ENCODE measurements at places on chromosomes 12 and 14. TPM values are rescaled to one million over a fixed set of nuclear protein-coding genes. Genes with fewer than 3 reads are reported as not detected.

Gene MGP
- not detected for total RNA-seq

Gene LMO3
- total RNA-seq, result not detected

Gene OR4E1
- total RNA-seq, result not detected

Gene WSB2
- 67.7 TPM for total RNA-seq

Gene CDKN1B
- 18.9 TPM for total RNA-seq

Gene CPM
- 5.2 TPM for total RNA-seq
